ENCODE measurements at places on chromosomes 12 and 14.

GRCh38 chr12:11171969-11172675 lies 1.1 kb downstream of the SMIM10L1 start:
- no peak for DNase-seq

DNA sequence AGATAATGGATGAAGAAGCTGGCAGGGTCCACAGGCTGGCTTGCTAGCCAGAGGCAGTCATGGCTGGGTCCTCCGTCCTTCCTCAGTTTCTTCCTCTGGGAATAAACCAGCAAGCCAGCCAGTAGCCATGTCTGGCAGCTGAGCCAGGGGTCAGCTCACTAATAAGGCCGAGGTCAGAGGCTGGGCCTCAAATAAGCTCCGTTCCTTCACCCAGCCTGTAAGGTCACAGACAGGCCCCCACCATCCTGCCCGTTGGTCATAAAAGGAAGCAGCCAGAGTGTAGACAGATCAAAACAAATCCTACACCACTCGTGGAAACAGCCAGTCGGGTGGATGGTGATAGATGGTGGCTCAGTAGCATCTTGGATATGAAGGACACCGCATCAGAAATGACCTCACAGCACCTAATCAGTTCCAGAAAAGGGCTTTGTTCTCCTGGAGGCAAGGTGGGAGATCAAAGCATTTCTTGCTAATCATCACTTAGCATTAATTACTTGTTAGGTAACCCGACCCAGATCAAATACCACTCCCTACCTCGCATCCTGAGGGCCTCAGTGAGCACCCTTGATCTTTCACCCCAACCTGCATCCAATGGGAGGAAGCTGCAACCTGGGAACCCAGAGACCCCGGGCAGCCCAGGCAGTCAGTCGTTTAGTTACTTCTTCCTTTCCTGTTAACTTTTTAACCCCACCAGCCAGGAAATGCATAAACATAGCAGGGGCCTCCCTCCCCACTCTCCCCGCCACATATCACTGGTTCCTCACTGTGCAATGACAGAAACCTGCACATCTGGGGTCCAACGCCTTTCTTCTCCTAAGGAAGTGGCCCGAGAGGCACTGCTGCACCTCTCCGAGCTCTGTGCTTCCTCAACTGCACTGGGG lies 90.2 kb downstream of the KDM2B start:
- DNase-seq, result no peak

- DNase-seq, result no peak
These were observed 10.3 kb downstream of the TEX22 start for GRCh38 chr14:105408592-105408991.

DNA sequence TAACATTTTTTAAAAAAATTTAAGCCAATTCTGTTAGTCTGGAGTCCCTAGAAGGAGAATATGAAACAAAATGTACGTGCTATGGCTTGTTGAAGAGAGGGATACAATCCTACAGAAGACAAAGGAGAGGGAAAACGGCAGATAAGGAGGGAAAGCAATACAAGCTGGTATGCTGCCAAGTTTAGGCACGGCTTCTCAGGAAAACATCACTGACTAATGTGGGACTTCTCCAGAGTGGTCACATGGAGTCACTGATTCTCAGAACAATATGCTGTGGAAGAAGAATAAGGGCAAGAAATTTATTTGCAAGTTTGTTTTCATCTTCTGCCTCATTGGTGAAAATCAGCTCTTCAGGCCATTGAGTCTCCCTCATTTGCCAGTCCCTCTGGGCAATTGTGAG lies 22.9 kb upstream of the NR1H4 start:
- DNase-seq, result no peak

DNA sequence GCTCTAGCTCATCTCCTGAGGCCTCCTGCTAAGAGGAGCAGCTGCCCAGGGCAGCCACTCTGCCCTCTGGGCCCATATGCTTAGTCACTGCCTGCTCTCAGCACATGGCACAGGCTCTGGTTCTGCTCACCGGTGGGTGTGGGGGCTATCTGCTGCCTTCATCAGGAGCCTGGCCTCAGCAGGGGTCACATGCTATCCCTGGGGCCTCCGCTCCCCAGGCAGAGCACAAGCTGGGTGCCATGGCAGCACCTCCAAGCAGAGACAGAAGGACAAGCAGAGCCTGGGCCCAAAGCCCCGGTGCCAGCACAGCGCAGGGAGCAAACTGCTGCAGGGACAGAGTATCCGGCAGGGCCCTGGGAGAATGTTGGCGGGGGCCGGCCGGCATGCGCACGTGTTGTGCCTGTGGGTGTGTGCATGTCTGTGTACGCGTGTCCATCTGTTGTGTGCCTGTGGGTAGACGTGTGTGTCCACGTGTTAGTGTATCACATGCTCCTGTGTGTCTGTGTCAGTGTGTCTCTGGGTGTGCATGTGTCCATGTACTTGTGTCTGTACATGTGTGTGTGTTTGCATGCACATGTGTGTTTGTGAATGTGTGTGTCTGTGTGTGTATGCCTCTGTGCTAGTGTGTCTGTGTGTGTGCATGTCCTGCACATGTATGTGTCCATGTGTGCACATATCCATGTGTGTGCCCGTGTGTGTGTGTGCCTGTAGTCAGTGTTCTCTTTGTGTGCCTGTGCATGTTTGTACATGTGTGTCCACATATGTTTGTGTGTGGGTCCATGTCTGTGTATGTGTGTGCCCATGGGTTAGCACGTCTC lies 326.9 kb downstream of the TMEM121 start:
- no peak for DNase-seq

DNA sequence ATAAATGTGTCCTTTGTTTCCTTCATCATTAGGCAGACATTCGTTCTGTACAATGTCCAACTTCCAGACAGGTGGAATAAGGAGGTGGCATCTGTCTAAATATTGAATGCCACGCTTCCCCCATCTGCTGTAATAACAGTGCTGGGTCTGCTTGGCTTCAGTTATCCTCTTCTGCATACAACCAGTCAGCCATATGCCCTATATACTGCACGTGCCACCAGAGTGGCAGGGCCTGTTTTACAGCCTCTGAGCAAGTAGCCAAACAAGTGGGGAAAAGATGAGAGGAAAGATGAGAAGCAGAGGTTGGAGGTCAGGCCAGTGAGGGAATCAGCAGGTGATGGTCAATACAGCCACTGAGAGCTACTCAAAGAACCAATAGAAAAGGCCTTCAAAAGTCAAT lies 55.4 kb downstream of the OTX2 start:
- no peak for DNase-seq

GRCh38 chr14:104798300-104799243 lies 2.3 kb upstream of the ZBTB42 start:
- DNase-seq, result no peak

GRCh38 chr14:37116933-37117849 lies 55.2 kb downstream of the SLC25A21 start:
- DNase-seq, result no peak

GRCh38 chr12:101969-102878 lies 35.7 kb downstream of the IQSEC3 start:
- no peak for DNase-seq

GRCh38 chr12:26919216-26919555 lies 18.6 kb downstream of the INTS13 start:
- DNase-seq, result no peak

GRCh38 chr14:89669193-89669592 lies 252.2 kb upstream of the FOXN3 start:
- DNase-seq, result no peak

DNA sequence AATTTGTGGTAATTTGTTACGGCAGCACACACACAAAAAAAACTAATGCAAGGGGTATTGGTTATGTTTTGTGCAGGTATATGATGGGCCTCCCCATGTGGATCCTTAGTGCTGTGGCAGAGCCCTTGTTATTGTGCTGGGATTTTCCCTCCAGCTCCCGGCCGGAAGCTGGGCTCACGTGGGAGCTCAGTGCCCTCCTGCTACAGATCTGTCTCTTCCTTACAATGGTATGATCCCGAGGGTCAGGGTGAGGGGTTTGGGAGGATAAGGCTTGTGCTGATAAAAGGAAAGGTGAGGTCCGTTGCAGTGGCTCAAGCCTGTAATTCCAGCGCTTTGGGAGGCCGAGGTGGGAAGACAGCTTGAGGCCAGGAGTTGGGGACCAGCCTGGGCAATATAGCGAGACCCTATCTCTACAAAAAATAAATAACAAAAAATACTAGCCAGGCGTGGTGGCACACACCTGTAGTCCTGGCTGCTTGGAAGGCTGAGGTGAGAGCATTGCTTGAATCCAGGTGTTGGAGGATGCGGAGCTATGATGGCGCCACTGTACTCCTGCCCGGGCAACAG lies 861 bp upstream of the SLC48A1 start:
- no peak for DNase-seq

GRCh38 chr14:33364466-33364865 lies 425.8 kb downstream of the NPAS3 start:
- no peak for DNase-seq

- DNase-seq, result no peak
These were observed 287.4 kb downstream of the SYT1 start for GRCh38 chr12:79151956-79152355.

DNA sequence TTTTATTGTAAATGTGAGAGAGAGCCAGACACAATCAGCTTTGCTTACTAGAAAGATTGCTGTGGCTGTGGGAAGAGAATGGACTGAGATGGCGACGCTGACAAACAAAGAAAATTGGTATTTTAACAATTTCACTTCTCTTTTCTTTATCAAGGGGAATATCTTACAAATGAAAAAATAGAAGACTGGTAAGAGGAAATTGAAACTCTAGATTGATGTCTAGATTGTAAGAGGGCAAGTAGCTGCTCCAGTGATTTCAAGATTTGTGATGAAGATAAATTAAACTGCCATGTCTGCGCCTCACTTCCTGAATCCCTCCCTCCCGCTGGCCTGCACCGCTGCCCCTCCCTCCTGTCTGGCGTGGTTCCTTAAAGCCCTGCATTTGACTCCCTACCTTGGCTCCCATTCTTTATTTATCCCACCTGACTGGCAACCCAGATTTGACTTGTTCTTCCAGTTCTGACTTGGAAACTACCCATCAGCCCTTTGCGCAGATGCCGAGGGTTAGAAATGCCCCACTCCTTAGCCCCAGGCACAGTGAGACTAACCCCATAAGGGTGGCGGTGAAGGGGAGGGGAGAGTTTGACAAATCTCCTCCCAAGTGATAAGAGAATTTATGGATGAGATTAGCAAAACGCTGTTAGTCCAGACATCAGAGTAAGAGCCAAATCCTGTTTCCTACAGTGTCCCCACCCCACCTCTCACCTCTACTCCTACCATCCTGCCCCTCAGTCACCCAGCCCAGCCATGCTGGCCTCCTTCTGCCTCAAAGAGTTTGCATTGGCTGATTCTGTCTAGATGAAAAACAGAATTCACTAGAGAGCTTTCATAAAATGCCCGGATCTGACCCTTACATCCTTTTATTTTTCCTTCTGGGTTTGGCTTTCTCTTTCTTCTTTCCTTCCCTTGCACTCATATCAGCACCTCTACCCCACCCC lies 125.3 kb upstream of the ATF7IP start:
- no peak for DNase-seq

- DNase-seq, result no peak
These were observed 13.1 kb downstream of the DACT1 start for GRCh38 chr14:58650857-58651256.

GRCh38 chr14:100880271-100881101 lies 23.0 kb downstream of the RTL1 start:
- no peak for DNase-seq

GRCh38 chr12:40587421-40587820 lies 104.8 kb upstream of the CNTN1 start:
- no peak for DNase-seq
